ENCODE measurements at places on chromosomes 1 and 21.

GRCh38 chr1:213201380-213202155, 150.5 kb downstream of the RPS6KC1 start:
- no peak for DNase-seq

GRCh38 chr1:178867670-178868069, 3.2 kb downstream of the ANGPTL1 start:
- DNase-seq, result no peak

- DNase-seq, result no peak
These were observed 36.8 kb downstream of the LHX8 start for GRCh38 chr1:75170981-75171380.

- DNase-seq, result no peak
These were observed 24.2 kb upstream of the CTBS start for GRCh38 chr1:84598418-84598817.

DNA sequence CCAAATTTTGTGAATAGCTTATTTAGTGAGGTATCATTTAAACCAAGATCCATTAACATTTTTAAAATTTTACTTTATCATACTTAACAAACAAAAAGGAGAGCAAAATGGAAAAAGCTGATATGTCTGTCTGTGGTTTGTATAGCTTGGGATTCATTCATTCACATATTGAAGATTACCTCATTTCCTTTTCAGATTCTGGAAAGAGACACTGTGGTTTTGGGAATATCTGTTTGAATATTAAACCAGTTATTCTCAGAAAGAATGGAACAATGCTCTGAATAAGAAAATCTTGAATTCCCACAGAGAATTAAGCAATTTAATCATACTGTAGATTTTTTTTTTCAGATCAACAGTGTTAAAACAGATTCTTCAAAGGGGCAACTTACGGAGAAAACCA, 93.8 kb upstream of the PRDX6 start:
- no peak for DNase-seq

DNA sequence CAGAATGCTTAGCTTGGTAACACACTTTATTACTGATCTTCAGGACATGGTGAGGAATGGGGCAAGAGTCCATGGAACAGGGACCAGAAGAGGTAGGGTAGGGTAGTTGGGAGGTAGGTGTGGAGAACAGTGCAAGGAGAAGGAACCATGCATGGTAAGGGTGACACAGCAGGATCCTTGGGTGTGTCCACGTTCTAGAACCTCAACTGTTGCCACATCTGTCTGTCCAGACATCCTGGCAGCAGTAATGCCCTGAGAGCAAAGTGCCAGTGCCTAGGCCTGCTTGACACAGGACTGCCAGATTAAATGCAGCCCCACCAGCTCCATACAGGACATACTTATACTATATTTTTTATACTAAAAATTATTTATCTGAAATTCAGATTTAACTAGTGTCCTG, 13.9 kb downstream of the DMAP1 start:
- DNase-seq, result no peak

Data from activated CD4-positive, alpha-beta T cell treated with anti-CD3 and anti-CD28 coated beads, Interleukin-2, amount 50 U/mL, for 16 hours (primary cell).